Naive thymus-derived CD8-positive, alpha-beta T cell (primary cell): ENCODE measurements at places on chromosomes 6 and 20. TPM values are rescaled to one million over a fixed set of nuclear protein-coding genes. Genes with fewer than 3 reads are reported as not detected.

- no peak for DNase-seq
Measured at GRCh38 chr20:51333971-51334370, 208.5 kb downstream of the NFATC2 start.

DNA sequence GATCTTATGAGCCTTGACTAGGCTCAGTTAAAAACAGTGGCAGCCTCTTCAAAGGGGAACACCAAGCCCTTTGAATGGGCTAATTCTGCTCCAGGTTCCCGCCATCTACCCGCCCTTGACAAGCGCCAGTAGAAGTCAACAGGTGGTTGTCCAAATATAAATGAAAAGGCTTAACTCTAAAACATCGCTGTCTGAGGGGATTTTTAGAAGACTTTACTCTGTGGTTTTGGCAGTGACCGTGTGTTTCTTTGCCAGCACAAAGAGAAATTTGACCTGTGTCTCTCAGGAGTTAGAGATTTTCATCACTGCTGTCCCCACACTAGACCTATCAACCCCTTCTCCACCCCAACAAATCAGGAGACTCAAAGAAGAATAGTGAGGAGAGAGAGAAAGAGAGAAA, 19.8 kb upstream of the SIM1 start:
- no peak for DNase-seq

ADGB gene
- not detected for polyA plus RNA-seq

LTA gene
- 40.1 TPM for polyA plus RNA-seq

- DNase-seq: no peak
Measured at GRCh38 chr6:69887714-69888345, 21.5 kb downstream of the COL19A1 start.

TGM3 gene
- polyA plus RNA-seq: not detected

- DNase-seq: no peak
Measured at GRCh38 chr6:52299653-52300052, 15.1 kb upstream of the MCM3 start.

GRCh38 chr6:114085211-114085610, 114.3 kb upstream of the HDAC2 start:
- no peak for DNase-seq

PNPLA1 gene
- polyA plus RNA-seq: not detected
